ENCODE measurements at places on chromosomes 1 and 21. TPM values are rescaled to one million over a fixed set of nuclear protein-coding genes. Genes with fewer than 3 reads are reported as not detected.

Gene PLEKHG5
- 2.4 TPM for total RNA-seq

Gene LCE1D
- total RNA-seq, result not detected

Gene CMPK1
- total RNA-seq, result 67.7 TPM

Gene MGST3
- total RNA-seq, result 213 TPM

Gene SLC27A3
- 1.2 TPM for total RNA-seq

Gene RORC
- total RNA-seq, result 0.05 TPM

Gene SH3BGRL3
- total RNA-seq, result 164 TPM

Gene TFF2
- not detected for total RNA-seq

Gene DENND2D
- 1.3 TPM for total RNA-seq

Gene RGSL1
- total RNA-seq, result not detected

Gene MYBPH
- not detected for total RNA-seq

Gene EEIG2
- 5.7 TPM for total RNA-seq

Gene RSPH1
- 0.88 TPM for total RNA-seq

Gene LCE7A
- not detected for total RNA-seq

Gene IGSF5
- total RNA-seq, result not detected

Gene HAO2
- not detected for total RNA-seq

Gene RAB3B
- total RNA-seq, result 5.1 TPM
